Muscle of leg (tissue), 16 donors: ENCODE measurements at places on chromosomes 11 and 22. TPM values are rescaled to one million over a fixed set of nuclear protein-coding genes. Genes with fewer than 3 reads are reported as not detected.
A peak's percentile ranks its signal among the peaks of the same experiment; 100 is the strongest.

DNA sequence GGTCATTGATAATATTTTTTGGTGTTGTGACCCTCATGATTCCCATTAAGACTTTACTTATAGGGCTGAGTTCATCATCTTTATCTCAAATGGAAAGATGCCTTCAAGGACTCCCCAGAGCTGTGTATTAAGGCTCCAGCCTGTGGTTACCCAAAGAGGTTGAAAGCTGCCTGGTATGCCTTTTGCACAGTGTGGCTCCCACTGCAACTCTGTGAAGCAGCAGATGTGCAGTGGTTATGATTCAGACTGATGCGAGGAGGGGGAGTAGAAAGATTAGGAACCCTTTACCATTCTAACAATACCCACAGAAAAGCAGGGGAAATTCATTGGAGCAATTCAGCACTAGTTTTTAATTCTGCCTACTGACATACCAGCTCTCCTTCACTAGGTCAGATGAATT, 560.0 kb downstream of the INSC start:
- DNase-seq, result no peak

DNA sequence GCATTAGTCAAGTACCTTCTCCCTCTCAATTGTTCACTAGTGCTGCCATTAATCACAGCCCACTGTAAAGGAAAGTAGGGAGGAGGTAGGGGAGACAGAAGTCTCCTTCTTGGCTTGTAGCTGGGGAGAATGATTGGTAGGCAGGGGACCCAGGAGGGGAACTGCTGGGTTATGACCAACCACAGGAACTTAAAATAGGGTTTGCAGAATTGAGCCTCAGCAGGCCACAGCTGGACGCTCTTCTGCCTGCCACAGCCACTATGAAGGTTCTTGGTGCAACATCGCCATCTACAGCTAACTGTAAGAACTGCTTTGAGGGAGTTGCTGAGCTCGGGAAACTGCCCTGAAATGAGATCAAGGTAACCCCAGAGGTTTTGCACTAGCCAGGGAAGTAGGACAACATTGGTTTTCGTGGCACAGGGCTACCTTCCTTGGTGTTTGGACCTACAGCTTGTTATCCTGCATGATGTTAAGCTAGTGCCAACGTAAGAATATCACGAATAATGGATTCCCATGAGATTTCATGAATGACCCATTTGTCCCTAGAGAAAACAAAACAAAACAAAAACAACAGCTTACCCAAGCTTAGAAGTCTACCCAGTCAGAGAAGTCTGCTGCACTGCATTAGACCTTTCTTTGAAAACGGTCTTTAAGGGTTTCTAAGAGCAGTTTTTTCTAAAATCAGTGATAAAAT, 787.1 kb upstream of the API5 start:
- DNase-seq, result peak; percentile 89

DNA sequence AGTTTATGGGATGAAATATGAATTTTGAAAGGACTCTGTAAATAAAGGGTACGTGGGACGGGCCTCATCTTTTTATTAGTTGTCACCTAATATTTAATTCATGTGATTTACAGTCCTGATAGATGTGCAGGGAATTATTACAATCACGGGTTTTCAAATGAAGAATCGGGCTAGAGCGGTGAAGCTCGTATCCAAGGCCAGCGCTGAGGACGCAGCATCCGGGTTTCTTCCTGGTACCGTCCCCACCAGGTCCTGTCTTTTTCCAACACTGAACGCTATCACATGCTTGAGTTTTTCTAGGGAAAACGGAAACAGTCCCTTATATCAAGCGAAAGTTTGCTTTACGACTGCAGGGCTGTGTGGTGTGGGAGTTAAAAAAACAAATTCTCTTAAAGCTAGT, 787 bp downstream of the SMDT1 start:
- peak; percentile 72 for DNase-seq

DNA sequence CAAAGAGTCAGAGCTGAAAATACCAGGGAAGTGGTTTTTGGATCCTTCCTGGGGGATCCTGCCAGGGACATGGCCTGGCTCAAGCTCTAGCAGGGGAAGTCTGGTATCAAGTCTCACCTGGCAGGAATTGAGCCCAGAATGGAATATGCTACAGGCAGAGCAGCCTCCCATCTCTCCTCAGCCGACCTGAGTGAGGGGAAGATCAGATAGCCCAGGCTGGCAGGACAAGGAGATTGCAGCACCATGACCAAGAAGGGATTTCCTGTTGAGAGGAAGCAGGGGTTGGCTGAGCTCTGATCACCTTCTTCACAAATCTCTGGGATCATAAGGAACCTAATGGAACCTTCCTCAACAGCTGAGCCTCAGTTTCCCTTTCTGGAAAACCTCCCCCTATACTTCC, 13.0 kb downstream of the OAF start:
- DNase-seq, result no peak

- DNase-seq, result no peak
Observed at GRCh38 chr11:131666617-131667016, 296.2 kb downstream of the NTM start.

GRCh38 chr11:65170058-65170534, at the start of gene SPDYC:
Gene SPDYC (plus strand): TSS chr11:65170233. CDS start chr11:65171358, 1,125 bp downstream.
- no peak for DNase-seq

DNA sequence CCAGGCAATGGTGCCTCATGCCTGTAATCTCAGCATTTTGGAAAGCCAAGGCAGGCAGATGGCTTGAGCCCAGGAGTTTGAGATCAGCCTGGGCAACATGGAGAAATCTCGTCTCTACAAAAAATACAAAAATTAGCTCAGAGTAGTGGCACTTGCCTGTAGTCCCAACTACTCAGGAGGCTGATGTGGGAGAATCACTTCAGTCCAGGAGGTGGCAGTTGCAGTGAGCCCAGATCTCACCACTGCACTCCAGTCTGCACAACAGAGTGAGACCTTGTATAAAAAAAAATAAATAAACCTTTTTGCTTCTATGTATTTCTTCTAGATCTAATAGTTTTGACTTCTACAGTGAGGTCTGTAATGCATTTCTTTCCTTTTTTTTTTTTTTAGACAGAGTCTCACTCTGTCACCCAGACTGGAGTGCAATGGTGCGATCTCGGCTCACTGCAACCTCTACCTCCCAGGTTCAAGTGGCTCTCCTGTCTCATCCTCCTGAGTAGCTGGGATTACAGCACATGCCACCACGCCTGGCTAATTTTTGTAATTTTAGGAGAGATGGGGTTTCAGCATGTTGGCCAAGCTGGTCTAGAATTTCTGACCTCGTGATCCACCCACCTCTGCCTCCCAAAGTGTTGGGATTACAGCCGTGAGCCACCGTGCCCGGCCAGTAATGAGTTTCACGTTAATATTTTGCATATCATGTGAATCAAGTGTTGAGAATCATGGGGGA, 18.1 kb upstream of the RDX start:
- no peak for DNase-seq

- no peak for DNase-seq
Observed at GRCh38 chr11:29449281-29450074, 567.4 kb downstream of the KCNA4 start.

DNA sequence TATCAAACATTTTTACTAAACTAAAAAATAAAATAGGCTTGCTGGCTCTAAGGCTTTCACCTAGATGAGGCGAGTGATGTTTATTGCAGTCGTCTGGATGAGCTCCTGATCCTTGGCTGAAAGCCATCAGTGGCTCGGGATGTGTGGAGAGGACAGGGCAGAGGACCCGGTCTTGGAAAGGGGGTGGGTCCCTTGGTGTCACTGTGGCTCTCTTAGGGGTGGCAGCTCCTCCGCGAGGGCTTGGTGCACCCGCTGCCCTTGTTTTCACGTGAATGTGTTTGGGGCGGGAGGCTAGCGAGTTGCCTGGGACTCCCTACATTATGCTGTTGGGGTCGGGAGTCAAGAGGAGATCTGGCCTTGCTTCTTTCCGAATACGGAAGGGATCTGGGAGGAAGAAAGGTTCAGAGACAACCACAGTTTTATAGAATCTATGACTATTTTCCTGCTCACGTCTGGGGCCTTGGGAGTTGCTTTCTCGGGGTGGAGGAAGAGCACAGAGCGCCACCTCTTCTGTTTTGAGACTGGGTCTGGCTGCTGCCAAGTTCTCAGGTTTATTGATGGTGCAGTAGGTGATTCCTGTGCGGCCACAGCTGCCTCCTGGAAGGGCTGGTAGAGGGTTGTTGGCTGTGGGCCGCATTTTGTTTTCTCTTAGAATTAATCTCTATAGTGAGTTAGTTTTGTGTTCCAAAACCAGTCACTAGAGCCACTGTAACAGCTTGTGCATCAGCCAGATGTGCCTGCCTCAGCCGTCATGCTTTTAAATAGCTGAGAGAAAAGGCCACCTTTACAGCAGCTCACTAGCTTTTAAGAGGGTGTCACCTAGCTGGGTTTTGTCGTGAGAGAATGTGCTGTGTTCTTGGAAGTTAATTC, 12.8 kb downstream of the TBC1D22A start:
- DNase-seq, result no peak

DNA sequence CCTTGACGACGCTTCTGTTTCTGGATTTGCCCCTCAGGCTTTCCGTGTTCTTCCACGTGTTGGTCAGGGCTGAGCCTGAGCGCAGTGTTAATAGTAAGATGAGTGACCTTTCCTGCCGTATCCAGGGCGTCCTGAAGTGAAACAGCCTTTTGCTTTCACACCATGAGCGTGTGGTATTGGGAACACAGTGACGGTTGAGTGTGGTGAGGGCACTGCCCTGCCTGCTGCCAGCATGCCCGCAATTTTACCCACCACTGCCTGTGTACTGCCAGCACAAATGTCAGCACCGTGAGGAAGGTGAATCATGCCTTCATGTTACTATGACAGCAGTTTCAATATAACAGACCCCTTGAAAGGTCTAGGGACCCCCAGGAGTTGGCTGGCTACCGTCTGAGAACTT, 217.1 kb downstream of the TBC1D22A start:
- no peak for DNase-seq

DNA sequence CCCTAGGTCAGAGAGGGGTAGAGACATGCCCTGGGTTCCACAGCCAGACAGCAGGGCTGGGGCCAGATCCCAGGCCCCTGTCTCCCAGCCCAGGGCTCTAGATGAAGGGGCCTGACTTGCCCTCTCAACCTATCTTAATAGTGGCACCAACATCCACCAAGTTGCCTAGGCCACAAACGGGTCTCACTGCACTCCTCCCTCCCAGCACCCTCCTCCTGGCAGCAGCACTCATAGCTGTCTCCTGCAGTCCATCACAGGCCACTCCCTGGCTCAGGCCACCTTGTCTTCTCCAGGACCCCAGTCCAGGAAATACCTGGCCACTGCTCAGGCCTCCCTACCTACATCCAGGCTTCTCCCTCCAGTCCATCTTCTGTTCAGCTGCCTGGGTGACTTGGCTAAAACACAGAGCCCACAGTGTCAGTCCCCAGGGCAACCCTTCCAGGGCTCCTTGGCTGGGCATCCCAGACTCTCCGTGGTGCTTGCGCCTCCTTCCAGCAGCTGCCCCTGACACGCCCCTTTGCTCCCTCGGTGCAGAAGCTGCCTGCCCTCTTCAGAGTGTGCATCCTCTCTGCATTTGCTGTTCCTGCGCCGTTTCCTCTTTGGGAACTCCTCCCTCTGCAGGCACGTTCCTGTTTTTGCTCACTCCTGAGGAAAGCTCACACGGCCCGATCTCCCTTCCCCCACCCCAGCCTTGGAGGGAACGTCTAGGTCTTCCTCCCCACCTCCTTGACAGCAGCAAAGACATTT, 40.5 kb downstream of the LRRC32 start:
- DNase-seq, result peak; percentile 90

- no peak for DNase-seq
Observed at GRCh38 chr11:10857459-10857708, 469 bp downstream of the ZBED5 start.

- DNase-seq, result no peak
Observed at GRCh38 chr11:59263225-59263894, 50.6 kb upstream of the MPEG1 start.

GRCh38 chr11:134345237-134345550, 13.4 kb downstream of the GLB1L2 start:
- no peak for DNase-seq

DNA sequence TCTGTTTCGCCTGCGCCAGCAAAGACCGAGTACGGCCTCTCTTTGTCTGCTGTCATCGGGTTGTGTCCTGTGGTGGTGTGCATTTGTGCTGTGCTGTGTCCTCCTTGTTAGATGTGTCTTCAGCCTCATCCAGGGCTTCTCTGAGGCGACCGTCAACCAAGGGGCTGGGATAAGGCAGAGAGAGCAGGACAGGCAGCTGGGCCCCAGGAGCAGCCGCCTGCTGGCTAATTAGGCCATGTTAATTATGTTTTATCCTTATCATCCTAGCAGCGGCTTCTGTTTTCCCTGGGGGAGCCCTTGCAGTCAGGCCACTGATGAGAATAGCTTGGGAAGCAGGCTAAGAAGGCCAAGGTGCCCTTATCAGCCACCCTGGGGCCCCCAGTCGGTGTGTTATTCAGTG, 40.7 kb upstream of the TTC12 start:
- no peak for DNase-seq

DNA sequence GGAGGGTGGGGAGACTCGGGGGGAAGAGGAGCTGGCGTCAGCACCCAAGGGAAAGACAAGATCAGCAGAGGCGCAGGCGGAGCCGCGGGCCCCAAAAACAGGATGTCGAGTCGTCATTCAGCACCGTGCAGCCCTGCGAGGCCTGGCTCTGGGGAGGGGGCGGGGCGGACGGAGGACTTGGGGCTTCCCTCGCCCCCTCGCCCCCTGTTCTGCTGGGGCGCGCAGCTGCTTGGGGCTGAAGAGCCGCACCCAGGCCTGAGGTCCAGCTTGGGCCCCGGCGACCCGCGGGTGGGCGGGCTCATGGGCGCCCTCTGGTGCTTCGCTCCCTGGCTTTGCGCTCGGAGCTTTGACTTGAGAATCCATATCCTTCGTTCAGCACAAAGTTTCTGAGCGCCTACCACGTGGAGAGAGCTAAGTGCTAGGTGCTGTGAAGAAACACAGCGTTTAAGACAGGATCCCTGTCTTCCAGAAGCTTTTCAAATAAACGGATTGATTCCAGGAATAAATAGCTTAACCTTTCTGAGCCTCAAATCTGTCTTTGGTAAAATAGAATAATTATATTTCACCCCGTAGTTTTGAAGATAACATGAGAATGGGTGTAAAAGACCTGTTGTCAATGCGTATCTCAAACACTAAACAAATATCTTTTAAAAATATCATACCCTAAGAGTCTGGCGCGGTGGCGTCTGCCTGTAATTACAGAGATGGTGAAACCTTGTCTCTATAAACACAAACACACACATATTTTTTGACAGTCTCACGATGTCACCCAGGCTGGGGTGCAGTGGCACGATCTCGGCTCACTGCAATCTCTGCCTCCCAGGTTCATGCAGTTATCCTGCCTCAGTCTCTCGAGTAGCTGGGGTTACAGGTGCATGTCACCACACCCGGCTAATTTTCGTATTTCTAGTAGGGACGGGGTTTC, 929 bp upstream of the RHOG start:
- peak; percentile 92 for DNase-seq

Gene MAPK12
- polyA plus RNA-seq, result 20.3 TPM

Gene APOA4
- 33.6 TPM for polyA plus RNA-seq

Gene ARHGAP20
- polyA plus RNA-seq, result 9.0 TPM

Gene CAPN5
- 14.7 TPM for polyA plus RNA-seq

Gene OR52B4
- polyA plus RNA-seq, result not detected

Gene OR52A1
- polyA plus RNA-seq, result 0.01 TPM

Gene BAIAP2L2
- 1.2 TPM for polyA plus RNA-seq

Gene MS4A6A
- 25.0 TPM for polyA plus RNA-seq

Gene FBLN1
- 153 TPM for polyA plus RNA-seq
